Activated CD4-positive, alpha-beta T cell treated with anti-CD3 and anti-CD28 coated beads for 24 hours (primary cell): ENCODE measurements at places on chromosomes 13 and 19.

DNA sequence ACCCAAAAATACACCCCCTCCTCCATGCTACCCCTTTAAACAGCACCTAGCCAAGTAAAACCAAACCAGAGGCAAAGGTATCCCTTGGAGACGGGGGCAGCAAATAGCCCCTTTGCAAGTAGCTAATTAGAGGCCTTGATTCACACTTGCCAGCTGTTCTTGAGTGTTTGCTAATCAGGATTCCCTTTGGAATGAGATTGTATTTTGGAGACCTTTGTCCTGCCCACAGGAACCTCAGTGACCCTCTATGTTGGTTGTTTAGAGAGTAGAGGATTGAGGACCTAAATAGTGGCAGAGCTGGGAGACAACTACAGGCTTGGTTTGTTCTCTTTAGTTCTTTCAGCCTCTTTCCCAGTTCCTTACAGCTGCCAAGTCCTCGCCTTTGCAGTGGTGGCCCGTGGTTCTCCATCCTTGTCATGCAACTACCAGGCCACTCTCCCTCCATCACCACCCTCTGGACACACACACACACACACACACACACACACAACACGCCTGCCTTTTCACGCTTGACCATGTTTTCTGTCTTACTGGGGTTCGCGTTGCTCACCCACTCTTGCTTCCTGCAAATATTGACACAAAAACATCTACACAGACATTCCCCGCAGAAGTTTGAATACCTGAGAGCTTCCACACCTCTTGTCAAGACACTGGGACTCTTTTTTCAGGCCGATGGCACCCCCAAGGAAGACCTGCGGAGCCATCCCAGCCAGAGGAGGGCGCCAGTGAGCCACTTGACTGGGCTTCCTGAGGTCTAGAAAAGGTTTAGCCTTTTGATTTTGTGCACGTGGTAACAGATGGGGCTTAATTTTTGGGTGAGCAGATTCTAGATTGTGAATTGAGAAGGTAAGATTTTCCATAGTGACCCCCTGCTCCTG lies 80.0 kb upstream of the GPR183 start:
- DNase-seq, result peak; percentile 91

- DNase-seq, result no peak
These were observed 34.3 kb upstream of the STARD13 start for GRCh38 chr13:33319859-33320258.

DNA sequence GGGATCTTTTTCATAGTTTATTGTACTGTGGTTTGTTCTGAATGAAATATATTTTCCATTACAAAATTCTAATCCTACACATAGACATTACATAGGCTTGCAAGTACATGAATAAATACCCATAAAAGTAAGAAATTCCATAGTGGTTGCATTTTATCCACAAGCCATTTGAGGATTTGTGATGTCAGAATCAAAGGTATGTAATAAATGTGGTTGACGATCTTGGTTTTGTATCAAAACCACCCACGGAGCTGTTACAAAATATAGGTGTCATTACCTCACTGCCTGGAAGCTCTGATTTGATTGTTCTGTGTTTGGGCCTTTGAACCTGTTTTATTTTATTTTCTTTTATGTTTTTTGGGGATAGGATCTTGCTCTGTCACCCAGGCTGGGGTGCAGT lies 125.1 kb downstream of the NALCN start:
- DNase-seq, result no peak

DNA sequence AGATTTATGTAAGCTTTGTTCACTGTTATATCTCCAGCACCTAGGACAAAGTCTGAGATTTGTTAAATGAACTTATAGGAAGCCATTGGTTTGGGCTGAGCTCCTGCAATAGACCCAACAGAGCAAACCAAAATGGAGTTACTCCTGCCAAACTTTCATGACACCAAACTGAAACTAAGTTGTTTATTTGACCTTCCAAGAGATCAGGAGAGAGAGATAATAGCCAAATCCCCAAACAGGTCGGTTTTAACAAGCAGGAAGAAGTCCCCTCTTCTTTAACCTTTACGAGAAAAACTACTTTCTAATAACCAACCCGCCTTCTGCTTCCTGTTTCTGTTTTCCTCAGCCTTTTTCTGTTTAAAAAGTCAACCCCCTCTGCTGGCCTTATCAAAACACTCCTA lies 54.9 kb upstream of the ATP12A start:
- no peak for DNase-seq

- DNase-seq, result peak; percentile 9
These were observed 693 bp downstream of the RFXAP start for GRCh38 chr13:36819739-36820090.

GRCh38 chr13:22425087-22425486 lies 754.2 kb downstream of the FGF9 start:
- DNase-seq, result no peak

DNA sequence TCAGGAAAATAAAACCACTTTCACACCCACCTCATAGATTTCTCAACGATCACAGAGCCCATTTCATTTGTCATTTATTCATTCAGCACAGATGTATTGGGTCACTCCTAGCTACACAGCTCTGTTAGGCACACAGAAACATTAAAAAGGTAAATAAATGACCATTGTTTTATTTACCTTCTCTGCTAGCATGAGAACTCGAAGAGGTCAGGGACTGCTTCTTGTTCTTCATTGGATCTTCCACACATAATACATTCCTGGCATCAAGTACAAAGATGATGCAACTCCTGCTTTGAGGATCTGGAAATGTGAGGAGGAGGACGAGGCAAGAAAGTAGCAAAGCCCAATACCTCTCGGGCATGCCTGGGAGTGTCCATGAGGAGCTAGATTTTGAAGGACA lies 168.1 kb downstream of the RBM26 start:
- DNase-seq, result no peak

- DNase-seq, result no peak
These were observed 17.4 kb upstream of the GNA15 start for GRCh38 chr19:3118232-3119070.

GRCh38 chr13:51862957-51863356 lies 1.2 kb downstream of the CCDC70 start:
- no peak for DNase-seq

DNA sequence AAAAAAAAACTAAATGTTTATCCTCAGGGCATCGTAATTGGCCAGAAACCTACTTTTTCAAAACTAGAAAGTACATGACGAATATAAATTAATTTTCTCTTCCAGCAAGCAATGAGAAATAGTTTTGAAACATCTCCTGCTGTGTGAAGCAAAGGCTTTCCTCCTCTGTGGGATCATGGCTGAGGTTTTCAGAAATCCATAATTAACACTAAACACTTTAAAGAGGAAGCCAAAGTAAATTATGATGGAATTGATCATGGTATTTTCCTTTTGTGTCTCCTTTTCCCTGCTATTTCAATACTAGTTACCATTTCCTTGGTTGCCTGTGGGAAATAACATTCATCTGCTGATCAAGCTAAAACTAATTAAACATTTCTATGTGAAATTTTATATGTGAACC lies 1413.8 kb upstream of the PCDH20 start:
- DNase-seq, result no peak

GRCh38 chr19:3710265-3710812 lies 2.2 kb downstream of the TJP3 start:
- DNase-seq, result no peak

- DNase-seq, result no peak
These were observed 901.7 kb downstream of the DIAPH3 start for GRCh38 chr13:59261928-59262488.

- no peak for DNase-seq
These were observed 229.1 kb downstream of the TM9SF2 start for GRCh38 chr13:99730403-99730802.

GRCh38 chr19:53294786-53295441 lies 27.4 kb upstream of the VN1R4 start:
- no peak for DNase-seq

- no peak for DNase-seq
These were observed 136.3 kb downstream of the CDK8 start for GRCh38 chr13:26390203-26390602.

DNA sequence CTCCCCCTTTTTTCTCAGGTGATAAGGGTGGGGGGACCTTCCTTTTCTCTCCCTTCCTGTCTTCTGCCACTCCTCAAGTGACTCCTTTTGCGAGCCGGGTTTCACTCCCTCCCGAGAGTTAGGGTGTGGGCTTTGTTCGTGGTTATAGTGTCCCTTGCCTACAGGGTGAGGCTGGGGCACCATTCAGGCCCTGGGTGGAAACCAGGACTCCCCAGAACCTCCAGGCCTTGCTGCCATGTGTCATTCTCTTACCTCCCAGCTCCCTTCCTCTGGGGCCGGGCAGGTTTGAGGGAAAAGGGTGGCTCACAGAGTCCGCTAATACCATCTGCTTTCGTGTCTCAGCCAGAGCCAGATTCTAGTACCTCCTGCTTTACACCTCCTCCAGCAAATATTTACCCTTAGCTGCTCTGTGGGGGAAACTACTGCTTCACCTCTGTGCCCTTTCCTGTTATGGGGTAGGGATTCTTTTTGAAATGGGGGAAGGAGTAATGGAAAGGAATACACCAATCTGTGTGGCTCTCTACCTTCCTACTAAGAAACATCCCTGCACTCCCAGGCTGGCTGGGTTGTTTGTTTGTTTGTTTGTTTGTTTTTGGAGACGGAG lies 2.8 kb downstream of the ACTN4 start:
- DNase-seq, result no peak

DNA sequence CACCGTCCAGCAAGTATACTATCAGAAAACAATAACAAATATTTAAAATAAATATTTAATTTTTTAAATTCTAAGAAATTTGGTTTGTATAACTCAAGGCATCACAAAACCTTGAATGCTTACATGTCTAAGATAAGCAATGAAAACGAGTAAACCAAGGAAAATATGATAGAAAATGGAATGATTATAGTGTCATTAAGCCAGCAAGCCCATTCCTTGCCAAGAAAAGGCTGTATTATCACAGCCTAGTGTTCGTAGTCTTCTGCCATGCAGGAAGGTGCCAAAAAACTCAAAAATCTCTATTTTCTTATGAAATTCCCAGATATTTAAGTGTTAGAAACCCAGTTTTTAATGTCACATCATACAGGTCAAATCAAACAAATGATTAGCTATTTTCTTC lies 136.4 kb downstream of the STOML3 start:
- no peak for DNase-seq

DNA sequence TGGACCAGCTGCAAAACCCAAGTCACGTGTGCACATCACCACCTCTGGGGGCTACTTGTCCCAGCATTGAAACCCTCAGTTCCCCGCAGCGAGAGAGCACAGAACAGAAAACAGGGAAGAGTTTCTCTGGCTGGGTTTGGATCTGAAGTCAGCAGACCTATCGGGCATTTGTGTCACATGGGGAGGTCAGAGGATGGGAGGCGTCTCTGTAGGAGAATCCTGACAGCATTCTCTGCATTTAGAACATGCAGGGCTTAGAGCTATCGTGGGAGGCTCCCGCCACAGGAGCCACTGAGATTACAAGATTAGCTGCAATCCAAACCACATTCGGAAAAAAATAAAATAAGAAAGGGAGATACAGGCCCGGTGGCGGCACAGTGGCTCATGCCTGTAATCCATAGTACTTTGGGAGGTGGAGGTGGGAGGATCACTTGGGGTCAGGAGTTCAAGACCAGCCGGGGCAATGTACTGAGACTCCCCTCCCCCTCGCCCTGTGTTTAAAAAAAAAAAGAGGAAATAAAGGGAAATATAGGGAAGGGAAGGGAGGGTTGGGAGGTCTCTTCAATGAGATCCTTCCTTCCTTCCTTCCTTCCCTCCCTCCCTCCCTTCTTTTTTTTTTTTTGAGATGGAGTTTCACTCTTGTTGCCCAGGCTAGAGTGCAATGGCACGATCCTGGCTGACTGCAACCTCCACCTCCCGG lies 2.9 kb upstream of the TLE6 start:
- DNase-seq, result no peak

DNA sequence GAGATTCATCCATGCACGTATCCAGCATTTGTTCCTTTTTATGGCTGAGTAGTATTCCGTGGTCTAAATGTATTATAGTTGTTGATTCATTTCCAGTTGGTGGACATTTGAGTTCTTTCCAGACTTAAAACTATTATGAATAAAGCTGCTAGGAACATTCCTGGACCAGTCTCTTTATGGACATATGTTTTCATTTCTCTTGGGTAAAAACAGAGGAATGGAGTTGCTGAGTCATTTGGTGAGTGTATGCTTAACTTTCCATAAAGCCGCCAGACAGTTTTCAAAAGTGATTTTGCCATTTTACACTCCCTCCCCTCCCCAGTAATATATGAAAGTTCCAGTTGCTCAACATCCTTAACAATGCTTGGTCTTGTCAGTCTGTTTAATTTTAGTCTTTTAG lies 116.4 kb downstream of the TSHZ3 start:
- DNase-seq, result no peak

DNA sequence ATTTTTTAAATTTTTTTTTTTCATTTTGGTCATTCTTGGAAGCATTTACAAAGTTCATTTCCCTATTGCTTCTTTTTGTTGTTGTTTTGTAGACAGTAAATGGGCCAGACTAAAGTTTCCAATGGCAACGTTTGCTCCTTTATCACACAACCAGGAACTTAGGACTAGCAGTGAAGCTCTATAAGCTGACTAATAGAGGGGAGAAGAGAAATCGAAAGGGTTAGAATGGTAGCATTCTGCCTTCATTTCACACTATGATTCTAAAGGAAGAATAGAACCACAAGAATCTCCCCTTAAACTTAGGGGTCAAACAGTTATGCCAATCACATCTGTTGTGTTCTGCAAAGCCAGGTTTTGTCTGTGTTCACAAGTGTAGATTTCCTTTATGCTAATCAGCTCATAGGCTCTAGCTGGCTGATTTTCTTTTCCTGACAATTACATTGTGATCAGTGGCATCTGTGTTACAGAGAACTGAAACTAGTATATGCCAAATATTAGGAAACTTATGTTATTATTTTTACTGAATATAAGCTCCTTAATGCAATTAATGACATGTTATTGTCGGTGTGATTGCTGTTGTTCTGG lies 467.3 kb downstream of the DACH1 start:
- no peak for DNase-seq

DNA sequence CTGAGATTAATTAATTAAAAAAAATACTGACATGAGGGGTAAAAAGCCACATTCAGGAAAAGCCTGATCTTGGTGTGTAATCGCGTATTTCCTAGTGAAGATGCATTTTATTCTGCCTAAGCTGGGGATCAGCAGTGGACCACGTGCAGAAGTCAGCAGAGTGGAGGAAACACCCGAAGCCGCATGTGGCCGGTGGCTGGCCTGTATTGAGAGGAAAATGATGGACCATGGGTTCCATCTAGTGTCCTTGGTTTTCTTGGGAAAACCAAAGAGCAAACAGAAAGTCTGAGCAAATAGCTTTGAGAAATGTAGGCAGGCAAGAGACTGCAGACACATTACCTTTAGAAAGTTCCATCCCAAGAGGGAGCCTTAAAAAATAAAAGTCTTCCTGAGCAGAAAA lies 23.7 kb upstream of the SHISA2 start:
- DNase-seq, result no peak
